Cardiac muscle cell (in vitro differentiated cells and primary cell): ENCODE measurements at places on chromosomes 6 and 20.

- DNase-seq = no peak
These were observed 7.5 kb downstream of the RFX6 start for GRCh38 chr6:116884530-116884929.

DNA sequence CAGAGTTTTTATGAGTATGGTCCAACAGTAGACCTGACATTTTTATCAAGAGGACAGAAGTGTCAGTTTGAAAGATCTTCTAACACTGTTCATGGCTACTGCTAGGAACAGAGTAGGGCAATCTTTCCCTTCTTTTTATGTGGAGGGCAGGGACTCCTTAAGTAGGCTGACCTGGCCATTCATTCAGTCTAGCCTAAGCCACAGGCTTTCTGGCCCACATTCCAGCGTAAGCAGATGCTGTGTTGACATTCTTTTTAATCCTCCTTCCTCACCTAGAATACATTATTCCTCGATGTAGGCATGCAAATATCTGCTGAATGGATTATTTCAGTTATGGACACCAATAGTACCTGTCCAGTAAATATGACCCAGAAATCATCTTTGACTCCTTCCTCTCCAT, 188.3 kb downstream of the ATXN1 start:
- DNase-seq = no peak

GRCh38 chr6:112337209-112337638, 9.9 kb upstream of the RFPL4B start:
- peak; percentile 89 for DNase-seq

GRCh38 chr20:22575087-22575721, 9.2 kb downstream of the FOXA2 start:
- DNase-seq = no peak

GRCh38 chr6:128570680-128571063, 50.3 kb upstream of the PTPRK start:
- DNase-seq = no peak

- DNase-seq = no peak
These were observed 668.2 kb upstream of the GJE1 start for GRCh38 chr6:141464490-141464889.

DNA sequence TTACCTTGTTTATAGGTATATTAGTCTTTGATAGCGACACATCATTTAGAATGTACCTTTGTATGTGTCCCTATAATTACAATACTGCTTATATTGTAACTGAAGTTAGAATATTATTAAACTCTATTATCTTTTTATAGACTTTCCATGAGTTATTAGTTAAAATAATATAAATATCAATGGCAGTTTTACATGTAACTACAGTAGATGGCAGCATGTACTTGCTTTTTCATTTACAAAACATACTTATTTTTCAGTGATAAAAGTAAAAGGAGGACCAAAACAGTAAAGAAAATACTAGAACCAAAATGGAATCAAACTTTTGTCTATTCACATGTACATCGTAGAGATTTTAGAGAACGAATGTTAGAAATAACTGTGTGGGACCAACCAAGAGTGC, 364.3 kb downstream of the RIMS1 start:
- DNase-seq = peak; percentile 6

- DNase-seq = peak; percentile 68
These were observed 17.5 kb upstream of the CEP85L start for GRCh38 chr6:118668761-118669385.

DNA sequence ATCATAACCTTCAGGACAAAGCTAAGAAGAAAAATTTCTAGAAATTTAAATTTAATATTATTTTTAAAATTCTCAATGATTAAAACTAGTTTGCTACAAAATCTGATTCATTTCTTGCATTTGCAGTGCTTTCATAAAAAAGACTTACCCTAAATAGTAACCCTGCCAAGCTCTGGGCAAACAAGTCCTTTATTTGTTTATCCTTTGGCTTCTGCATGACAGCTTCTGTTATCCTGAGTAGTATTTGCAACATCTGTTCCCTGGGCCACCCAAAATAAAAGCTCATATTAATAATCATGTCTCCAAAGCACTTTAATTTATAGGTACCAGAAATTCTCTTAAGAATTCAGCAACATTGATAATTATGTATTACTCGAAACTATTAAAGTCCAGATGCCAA, 101.3 kb downstream of the RALGAPA2 start:
- no peak for DNase-seq

- DNase-seq = no peak
These were observed 20.3 kb downstream of the OR2B6 start for GRCh38 chr6:27977387-27977786.

GRCh38 chr6:3139090-3139903, 18.0 kb downstream of the TUBB2A start:
- peak; percentile 48 for DNase-seq

DNA sequence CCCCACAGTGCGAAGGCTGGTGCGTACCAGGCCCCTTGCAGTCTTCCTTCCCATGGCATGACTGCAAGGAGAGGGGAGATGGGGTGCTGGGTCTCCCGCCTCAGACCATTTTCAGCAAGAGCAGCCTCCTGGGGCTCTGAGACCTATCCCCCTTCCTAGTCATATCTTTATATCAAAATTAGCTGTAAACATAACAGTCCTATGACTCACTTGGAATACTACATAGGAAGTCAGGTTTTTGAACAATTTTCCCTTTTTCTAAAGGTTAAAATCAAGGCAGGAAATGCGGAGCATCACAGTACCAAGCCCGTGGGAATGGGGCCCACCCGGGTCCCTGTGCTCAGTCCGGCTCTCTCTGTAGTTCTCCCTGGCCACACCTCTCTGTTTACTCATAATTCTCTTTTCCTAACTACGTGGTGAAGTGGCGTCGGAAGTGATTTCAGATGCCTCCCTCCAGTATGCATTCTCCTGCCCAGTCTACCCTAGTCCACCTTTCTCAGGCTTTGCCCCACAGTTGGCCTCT, 109.8 kb upstream of the TMEM170B start:
- no peak for DNase-seq

DNA sequence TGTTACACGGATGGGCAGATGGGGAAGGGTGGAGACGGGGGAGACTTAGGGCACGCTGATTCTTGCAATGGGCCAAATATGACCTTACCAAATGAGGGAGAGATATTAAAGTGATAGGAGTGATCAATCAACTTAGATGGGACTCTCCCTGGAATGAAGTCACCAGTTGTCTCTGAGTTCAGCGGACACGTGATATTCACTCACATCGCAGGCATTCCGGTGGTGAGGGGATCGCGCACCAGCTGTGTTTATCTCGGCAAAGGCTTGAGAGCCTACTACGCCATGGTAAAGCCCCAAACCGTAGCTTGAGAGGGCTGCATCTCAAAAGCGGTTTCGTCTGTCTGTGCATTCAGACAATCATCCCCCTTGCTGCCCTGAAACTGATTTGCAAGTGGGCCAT, 5.5 kb downstream of the BMP7 start:
- no peak for DNase-seq

- no peak for DNase-seq
These were observed 31.1 kb downstream of the LRFN2 start for GRCh38 chr6:40556023-40556422.

GRCh38 chr20:42053350-42053749, 435.2 kb upstream of the CHD6 start:
- DNase-seq = no peak
